ENCODE measurements at places on chromosomes 11 and 22.

- DNase-seq, result no peak
Measured at GRCh38 chr11:119590651-119591351, 138.2 kb downstream of the NECTIN1 start.

DNA sequence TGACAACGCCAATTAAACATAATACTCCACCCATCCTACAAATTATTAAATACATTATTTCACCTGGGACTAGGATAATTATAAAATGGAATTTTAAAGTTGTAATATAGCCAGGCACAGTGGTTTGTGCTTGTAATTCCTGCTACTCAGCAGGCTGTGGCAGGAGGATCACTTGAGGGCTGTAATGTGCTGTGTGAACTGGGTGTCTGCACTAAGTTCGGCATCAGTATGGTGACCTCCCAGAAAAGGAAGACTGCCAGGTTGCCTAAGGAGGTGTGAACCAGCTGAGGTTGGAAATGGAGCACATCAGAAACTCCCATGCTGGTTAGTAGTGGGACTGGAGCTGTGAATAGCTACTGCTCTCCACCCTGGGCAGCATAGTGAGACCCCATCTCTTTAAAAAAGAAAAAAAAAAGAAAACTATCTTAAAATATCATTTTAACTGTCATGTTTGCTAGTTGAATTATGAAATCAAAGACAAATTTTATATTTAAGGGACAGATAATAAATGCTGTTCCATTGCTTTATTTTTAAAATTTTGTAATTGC is 28.0 kb downstream of the PPP6R2 start:
- no peak for DNase-seq

DNA sequence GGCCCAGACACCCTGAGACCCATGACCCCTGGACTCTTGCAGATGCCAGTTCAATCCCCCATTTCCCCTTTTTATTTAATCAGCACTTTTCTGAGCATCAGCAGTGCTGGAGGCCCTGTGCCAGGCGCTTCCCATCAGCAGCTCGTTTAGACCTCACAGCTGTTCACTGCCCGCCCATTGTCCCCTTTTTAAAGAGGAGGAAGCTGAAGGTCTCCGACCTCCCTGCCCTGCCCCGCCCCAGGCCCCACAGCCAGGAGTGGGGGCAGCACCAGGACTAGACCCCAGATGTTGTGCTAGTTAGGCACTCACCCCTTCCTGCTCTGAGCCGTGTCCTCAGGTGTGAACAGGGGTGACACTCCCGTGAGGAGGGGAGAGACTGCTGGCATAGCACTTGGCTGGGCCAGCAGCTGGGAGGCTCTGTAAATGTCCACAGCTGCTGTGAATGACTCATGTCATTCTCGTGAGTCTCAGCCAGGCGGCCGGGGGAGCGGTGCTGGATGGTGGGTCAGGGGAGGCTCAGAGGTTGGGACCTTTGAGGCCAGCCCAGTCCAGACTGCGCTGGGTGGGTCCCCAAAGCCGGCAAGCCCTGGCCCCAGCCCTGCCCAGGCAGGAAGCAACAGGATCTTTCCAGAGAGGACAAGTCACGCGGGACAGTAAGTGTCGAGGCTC is 19.9 kb downstream of the EMID1 start:
- DNase-seq, result no peak

DNA sequence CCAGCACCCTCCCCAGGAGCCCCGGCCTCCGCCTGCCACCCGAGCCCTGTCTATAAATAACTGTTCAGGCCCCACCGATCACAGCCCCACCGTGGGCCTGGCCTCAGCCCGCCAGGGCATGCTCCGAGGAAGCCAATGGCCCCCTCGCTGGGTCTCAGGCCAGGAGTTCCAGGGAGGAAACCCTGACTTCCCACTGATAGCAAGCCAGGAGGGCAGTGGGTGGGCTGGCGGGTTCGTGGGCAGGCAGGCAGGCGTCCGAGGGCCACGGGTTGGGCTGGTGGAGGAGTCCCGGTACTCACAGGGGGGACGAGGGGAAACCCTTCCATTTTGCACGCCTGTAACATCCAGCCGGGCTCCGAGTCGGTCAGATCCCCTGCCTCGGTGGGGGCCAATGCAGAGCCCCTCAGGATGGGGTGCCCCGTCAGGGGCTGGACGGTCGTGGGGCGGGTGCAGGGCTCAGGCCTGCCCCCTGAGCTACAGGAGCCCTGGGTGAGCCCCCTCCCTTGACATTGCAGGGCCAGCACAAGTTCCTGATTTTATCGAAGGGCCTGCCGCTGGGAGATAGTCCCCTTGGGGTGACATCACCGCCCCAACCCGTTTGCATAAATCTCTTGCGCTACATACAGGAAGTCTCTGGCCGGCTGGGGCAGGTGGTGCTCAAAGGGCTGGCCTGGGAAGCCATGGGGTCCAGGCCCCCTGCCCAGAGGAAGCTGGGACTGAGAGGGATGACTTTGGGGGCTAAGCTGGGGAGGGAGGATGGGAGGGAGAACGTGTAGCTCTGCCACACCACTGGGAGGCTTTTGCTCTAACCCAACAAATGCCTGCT is at the start of gene SPI1:
Gene SPI1 (minus strand): TSS at position 538 of the 826 bp plus-strand sequence. CDS start 194 bp downstream, at position 344.
- no peak for DNase-seq

GRCh38 chr22:50102946-50103345 is 13.1 kb downstream of the MOV10L1 start:
- DNase-seq, result no peak

DNA sequence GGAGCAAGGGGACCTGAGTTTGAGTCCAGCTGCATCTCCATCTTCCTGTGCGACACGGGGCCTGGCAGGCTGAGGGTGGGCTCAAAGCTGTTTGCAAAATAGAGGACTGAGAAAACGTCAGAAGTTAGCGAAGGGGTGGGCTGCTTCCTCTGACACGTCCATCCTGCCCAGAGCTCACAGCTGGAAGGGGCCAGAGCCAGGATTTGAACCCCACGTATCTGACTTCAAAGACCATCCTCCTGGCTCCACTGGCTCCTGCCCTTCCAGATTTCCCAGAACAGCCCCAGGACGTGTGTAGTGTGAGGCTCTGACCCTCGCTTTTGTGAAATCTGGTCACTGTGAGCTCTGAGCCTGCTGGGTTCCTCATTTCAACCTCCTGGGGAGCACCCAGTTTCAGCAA is 56.3 kb downstream of the CD82 start:
- no peak for DNase-seq

- no peak for DNase-seq
Measured at GRCh38 chr11:66478729-66479393, 1.4 kb upstream of the DPP3 start.

DNA sequence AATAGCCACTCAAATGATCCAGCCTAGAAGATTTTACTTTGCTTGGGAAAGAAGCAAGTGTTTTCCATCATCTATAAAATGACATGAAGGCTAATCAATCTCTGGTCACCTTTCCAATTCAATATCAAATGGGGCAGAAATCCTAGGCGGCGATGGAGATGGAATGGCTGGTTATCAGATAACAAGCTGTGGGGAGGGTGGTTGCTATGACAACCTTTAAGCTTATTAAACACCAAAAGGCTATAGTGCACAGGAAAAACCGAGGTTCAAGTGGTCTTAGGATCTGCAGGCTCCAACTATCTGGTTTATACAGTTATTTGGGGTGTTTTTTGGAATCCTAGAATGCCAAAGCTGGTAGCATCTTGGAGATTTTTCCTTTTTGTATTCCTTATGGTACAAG is 13.9 kb upstream of the BSX start:
- no peak for DNase-seq

- DNase-seq, result no peak
Measured at GRCh38 chr11:31582697-31583096, 73.1 kb downstream of the ELP4 start.

DNA sequence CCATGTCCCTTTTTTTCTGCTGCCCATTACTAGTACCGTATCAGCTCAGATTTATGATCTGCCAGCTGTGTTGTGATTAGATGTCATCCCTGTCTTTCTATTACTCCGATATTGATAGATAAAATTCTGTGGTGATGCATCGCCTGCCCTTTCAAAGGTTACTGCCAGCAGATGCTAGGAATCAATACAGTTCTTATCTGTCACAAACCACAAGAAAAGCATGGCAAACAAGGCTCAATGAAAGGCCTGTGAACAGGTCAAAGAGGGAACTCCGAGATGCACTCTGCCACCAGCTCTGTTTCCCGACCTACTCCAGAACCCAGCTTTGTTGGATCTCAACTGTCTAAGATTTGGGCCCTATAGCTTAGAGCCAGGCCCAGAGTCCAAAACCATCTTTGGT is 246.0 kb downstream of the CADM1 start:
- DNase-seq, result no peak
